ENCODE measurements at places on chromosomes 13 and 19.

DNA sequence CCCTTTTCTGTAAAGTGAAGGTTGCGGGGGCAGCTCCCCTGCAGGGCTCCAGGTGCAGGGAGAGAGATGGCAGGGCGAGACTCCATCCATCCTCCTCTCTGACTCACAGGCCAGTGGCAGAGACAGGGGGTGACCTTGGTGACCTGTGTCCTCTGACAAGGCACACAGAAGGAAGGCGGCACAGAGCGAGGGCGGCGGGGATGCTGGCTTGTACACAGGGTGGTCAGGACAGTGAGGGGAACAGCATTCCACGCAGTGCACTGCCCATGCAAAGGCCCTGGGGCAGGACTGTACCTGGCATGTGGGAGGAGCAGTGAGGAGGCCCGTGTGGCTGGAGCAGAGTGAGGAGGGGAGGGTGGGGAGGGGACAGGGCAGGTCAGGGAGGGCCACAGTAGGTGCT, 7.7 kb downstream of the NDUFA11 start:
- peaks cover 38% of the 10 kb centered on the region for H3K36me3 ChIP-seq
- no peak overlapping the region for H3K4me3 ChIP-seq
- H3K4me1 ChIP-seq = peaks cover 46% of the 10 kb centered on the region

DNA sequence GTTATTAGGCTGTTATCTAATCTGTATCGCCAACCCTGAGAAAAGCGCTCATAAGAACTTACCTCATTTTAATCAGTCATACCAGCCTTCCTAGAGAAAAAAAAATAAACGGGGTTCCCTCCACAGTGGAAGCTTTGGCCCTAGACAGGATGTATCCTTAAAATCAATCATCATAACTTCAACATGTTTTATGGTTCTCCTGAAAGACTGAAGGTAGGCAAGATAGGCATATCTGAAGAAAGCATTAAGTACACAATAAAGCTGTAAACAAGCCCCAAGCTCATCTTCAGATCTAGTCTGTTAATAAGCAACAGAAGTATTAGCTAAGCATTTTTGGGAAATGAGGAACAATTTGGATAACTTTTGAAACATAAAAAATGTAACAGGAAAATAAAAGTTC, 18.7 kb upstream of the SERP2 start:
- H3K4me3 ChIP-seq = no peak overlapping the region
- H3K36me3 ChIP-seq = no peaks in the 10 kb centered on the region
- H3K27me3 ChIP-seq = no peaks in the 10 kb centered on the region
- no peaks in the 10 kb centered on the region for H3K4me1 ChIP-seq

GRCh38 chr13:85512421-85512820, 286.8 kb downstream of the SLITRK6 start:
- no peak overlapping the region for H3K27ac ChIP-seq
- DNase-seq = peak; percentile 50
- H3K4me3 ChIP-seq = no peak overlapping the region
- no peaks in the 10 kb centered on the region for H3K36me3 ChIP-seq

GRCh38 chr19:15241259-15241910, 9.1 kb upstream of the EPHX3 start:
- no peak overlapping the region for H3K4me3 ChIP-seq
- H3K36me3 ChIP-seq = peaks cover 86% of the 10 kb centered on the region
- H3K4me1 ChIP-seq = peaks cover 5% of the 10 kb centered on the region
- DNase-seq = no peak
- no peak overlapping the region for H3K27ac ChIP-seq

- H3K4me3 ChIP-seq = peak overlapping the region; percentile 53
- peak; percentile 94 for DNase-seq
- peaks cover 20% of the 10 kb centered on the region for H3K4me1 ChIP-seq
- H3K27ac ChIP-seq = peak overlapping the region; percentile 97
- H3K36me3 ChIP-seq = no peaks in the 10 kb centered on the region
These were observed 920 bp upstream of the UBE2L5 start for GRCh38 chr13:30421093-30422053.

All from stomach (tissue), 19 donors.